ELF-1 (cell line): ENCODE measurements at places on chromosomes 4 and X.

DNA sequence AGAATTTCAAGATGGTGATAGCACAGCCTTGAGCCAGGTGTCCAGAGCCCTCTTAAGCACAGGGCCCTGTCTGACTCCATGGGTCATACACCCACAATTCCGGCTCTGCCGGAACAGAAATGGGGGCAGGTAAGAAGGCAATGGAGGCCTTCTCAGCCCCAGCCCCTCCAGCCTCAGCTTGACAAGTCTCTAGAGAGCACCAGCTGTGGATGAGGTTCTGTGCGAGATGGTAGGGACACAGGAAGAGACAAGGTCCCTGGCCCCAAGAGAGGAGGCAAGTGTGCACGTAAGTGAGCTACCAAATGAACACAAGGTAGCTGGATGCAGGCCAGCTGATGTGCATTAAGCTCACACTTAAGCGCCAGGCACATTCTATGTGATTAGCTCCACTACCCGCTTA lies 2.4 kb upstream of the PRRG3 start:
- no peak for DNase-seq

DNA sequence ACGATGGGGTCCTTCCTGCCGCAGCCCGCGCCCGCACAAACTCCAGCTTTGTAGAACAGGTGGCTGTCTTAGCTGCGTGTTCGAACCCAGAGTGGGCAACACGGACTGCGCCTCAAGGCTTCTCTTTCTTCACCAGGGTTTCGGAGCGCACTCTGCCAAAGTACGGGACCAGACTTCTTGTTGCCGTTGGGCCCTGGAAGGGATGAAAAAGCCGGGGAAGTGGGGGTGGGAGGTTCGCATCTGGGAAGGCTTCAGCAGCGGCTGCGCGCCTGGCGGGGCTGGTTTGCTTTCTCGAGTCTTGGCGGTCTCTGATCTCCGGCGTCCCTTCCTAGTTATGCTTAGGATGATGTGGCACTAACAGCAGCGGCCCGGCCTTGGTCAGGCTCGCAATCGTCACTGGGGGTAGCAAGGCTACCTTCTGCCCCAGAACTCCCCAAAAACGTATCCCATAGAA lies 673 bp downstream of the PARM1 start:
- DNase-seq: no peak

DNA sequence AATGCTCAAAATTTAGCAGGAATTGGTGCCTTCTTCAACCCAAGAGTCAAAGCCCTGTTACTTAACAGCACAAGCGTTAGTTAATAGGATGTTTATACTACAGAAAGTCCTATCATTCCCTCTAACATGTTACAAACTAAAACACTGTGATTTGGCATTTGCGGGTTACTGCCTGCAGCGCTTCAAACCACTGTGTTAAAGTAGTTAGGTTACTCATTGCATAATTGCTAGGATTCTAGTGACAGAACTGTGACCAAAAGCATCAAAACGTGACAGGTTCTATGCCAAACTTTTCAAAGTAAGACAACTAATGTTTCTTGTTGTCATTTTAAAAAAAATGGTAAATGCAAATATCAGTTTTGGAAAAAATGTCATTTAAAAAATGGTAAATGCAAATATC lies 442.8 kb upstream of the ZFP42 start:
- DNase-seq: no peak

DNA sequence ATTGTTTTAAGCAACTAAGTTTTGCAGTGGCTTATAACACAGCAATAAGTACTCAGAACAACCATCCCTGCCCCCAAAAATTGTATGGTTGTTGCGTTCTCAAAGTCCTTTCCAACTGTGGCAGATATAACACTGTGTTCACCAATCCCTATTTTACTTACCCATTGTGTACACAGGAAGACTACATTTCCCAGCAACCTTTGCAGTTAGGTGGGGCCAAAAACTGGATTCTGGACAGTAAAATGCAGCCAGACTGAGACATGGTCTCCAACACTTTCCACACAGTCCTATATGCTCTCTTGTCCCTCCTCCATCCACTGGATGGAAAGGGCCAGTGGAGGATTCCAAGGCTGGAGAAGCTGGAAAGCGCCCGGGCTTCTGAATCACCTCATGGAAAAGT lies 523.6 kb downstream of the BCOR start:
- no peak for DNase-seq

DNA sequence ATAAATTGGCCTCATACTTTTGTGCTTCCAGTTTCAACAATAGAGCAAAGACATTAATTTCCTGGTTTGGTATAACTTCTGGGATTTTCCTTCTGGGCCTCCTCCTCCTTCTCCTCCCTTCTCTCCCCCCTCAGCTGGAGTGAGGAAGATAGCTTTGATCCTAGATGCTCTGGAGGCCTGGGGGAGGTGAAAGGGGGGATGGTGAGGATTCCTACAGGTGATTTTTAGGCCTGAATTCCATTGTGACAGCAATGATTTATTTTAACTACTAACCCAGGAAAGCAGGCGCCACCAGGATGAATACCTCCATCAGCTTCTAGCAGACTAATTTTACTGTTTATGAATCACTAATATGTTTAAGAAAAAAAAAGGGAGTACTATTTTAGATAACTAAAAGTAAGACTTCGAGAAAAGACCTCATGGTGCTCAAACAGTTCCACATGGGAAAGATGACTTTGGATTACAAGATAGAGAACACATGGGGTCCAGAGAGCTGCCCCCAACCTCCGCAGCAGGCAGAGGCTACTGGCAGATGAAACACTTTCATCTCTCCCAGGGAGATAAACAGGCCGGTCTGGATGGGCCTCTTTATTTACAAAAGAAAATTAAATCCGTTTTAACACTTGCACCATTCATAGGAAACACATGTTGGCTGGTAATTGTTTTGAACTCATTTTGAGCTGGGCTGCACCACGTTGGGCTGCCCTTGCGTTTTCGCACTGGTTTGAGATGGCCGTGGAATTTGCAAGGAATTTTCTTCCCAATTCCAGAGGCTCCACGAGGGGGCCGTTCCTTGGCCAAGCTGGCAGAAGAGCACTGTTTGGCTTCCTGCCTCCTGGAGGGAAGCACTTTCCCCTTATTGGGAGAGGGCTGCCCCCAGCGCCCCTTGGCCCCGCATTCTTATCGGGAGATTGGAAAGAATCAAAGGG lies 125.1 kb upstream of the STX18 start:
- DNase-seq: peak; percentile 87

GRCh38 chrX:96224279-96224678 lies 460.4 kb upstream of the DIAPH2 start:
- no peak for DNase-seq

DNA sequence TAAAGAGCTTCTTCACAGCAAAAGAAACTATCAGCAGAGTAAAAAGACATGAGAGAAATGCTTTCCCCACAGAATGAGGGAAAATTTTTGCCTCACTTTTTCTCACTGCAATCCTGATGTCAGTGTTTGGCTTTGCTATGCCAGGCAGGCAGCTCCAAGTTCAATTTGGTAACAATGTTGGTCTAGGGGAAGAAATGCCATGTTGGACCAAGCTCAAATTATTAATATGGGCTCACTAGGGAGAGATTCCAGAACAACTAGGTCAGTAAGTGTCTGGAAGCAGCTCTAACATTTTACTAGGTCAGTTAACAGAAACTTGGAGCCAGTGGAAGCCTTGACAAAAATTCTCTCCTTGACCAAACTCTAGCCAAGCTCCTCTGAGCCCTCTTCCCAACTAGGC lies 95.4 kb downstream of the NAF1 start:
- DNase-seq: no peak

- no peak for DNase-seq
These were observed 1155.4 kb downstream of the STIM2 start for GRCh38 chr4:28015996-28016395.
